Bronchial epithelial cell (primary cell): ENCODE measurements at places on chromosomes 6 and 20. TPM values are rescaled to one million over a fixed set of nuclear protein-coding genes. Genes with fewer than 3 reads are reported as not detected.

Gene CENPQ
- 1.7 and 2.4 TPM in 2 replicates for total RNA-seq

Gene CRISP2
- total RNA-seq, result not detected in 2 replicates

DNA sequence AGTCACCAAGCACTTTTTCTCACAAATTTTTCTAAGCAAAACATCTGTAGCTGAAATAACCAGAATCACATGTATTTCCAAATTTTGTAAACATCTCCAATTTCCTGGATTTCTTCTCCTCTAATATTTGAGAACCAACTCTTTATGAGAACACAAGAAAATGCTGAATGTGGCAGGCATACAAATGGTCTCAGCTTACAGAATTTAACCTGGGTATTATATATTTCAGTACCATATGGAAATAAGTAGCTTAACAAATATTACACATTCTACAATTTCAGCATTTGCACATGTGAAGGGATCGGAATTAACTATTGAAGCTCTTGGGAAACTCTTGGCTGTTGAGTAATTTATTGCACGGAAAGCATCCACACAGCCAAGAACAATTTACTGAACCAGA, 92.5 kb downstream of the TBXT start:
- no peak for DNase-seq

- DNase-seq, result no peak
These were observed 1405.1 kb downstream of the GRIK2 start for GRCh38 chr6:102798636-102799035.
